ENCODE measurements at places on chromosomes 1 and 21. TPM values are rescaled to one million over a fixed set of nuclear protein-coding genes. Genes with fewer than 3 reads are reported as not detected.

DNA sequence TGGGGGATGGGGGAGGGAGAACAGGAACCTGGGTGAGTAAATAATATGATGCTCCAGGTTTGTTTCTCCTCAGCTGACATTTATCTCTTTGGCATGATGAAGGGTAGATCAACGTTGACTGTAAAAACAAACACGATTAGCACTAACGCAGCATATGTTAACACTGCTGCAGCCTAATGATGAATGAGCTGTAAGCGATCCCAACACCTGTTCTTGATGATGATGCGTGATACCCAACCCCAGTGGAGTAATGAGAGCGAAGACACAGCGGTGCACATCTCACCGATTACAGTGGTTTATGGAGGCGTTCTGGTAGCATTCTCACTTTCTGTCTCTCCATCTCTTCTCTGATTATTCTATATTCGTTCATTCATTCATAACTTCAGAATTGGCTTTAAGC is 640.4 kb downstream of the USP25 start:
- no peak for DNase-seq

DNA sequence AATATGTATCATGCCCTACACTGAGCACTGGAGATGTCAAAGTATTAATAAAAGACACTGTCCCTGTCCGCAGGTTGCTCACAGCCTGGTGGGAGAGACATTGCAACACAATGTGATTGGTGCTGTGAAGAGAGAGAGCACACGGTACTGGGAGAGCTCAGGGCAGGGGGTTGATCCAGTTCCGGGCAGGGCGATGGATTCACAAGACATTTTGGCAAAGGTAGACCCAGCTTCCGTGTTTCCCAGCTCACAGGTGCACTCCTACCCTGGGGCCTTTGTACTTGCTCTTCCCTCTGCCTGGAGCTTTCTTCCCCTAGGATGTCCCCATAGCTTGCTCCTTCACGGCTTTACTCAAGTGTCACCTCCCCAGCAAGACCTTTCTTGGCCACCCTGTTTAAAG is 1.4 kb downstream of the PLA2G5 start:
- DNase-seq, result no peak

VAV3 gene
- 153 TPM for total RNA-seq

SLC6A9 gene
- 5.1 TPM for total RNA-seq

S100A7A gene
- total RNA-seq, result not detected

EXOSC10 gene
- total RNA-seq, result 57.9 TPM

Data from breast epithelium (tissue), 4 donors.